Right renal cortex interstitium (tissue), 3 donors: ENCODE measurements at places on chromosomes 6 and 20. TPM values are rescaled to one million over a fixed set of nuclear protein-coding genes. Genes with fewer than 3 reads are reported as not detected.

The LCA5 gene
- 11.7 TPM for polyA plus RNA-seq

The BMP6 gene
- polyA plus RNA-seq = 7.0 TPM

The PTK6 gene
- polyA plus RNA-seq = 0.22 TPM

The SNAP25 gene
- polyA plus RNA-seq = 5.5 TPM

The MEI4 gene
- 1.7 TPM for polyA plus RNA-seq

The CD83 gene
- polyA plus RNA-seq = 13.3 TPM

The TOP1 gene
- polyA plus RNA-seq = 120 TPM

The FERMT1 gene
- 3.6 TPM for polyA plus RNA-seq

DNA sequence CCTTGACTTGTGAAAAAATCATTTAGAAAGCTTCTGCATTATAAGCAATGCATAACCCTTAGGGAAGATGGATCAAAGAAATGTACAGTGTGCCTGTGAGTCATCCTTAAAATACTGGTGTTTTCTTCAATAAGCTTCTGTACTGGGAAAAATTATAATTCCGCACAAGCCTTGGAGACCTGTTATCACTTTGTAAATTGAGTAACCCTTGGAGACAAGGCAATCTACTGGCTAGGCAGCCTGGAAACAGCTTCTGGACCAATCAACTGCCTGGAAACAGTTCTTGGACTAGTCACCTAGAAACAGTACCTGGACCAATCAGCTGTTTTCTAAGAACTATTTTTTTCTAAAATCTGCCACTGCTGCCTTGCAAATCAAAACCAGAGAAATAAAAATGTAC, 25.8 kb upstream of the RNGTT start:
- DNase-seq = no peak

DNA sequence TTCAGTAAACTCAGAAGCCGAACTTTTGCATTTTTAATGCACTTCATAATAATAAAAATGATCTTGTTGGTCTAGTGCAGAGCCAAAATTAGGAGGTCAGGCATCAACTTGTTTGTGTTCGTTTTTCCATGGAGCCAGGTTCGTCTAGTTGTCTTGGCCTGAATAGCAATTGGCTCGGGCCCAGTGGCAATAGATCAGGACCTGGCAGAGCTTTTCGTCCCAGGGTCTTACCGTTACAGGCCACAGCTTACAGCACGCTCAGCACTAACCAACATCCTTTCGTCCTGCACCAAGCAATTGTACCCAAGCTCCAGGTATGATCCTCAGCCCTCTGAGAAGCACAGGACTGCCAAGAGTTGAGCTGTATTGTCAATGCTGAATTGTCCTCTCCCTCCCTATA, 240.5 kb upstream of the PLN start:
- no peak for DNase-seq

- DNase-seq = no peak
Observed at GRCh38 chr20:17223553-17223952, 3.3 kb upstream of the PCSK2 start.

- no peak for DNase-seq
Observed at GRCh38 chr20:39225536-39225935, 263.4 kb downstream of the DHX35 start.

DNA sequence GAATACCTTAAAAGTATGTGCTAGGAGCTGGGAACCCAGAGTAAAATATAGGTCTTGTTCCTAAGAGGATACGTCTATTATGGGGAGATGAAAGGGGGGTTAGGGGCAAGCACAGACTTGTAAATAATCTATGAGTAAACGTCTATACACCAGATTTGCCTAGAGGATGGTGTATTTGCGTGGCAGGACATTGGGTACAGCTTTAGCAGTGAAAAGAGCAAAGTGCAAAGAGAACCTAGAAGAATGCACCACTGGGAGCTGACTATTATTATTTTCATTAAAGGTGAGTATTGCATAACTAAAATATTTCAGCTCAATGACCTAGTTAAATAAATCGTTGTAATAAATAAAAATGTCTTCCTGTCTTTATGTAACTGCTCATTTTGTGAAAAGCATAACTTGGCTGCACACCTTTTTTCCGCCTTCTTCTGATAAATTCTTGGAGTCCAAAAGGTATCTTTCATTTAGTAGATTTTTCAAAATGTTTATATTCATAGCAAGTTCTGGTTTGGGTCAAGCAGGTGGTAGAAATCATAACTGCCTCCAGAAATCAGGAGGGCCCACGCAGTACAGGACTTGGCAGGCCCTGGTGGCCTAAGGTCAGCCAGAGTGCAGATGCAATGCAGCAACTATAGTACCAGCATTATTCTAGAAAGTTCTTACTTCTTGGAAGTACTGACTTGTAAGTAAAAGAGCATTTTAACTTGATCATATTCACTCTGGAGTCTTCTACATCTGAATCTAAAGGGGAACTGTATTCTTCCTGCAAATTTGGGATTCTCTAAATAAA, 357.2 kb downstream of the PLCB1 start:
- DNase-seq = no peak

GRCh38 chr6:209432-210103, 82.7 kb upstream of the DUSP22 start:
- DNase-seq = no peak

DNA sequence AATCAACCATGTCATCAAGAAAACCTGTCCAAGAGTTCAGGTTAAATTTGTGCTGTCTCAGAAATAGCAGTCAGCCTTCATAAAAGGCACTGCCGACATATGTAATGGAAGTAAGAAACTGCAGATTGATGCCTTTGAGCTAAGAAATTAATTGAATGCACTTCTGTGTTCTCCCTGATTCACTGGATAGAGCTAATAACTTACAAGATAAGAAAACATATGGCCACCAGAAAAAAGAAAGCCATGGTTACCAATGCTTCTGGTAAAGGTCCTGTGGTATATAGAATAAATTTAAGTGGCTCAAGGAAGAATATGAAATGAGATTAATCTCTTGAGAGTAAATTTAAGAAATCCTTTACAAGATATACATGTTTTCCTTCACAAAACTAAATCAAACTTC, 242.5 kb upstream of the UFL1 start:
- no peak for DNase-seq

- no peak for DNase-seq
Observed at GRCh38 chr6:168358842-168359420, 39.4 kb upstream of the DACT2 start.

- DNase-seq = peak; percentile 23
Observed at GRCh38 chr20:25148181-25148981, 47.1 kb upstream of the ENTPD6 start.

DNA sequence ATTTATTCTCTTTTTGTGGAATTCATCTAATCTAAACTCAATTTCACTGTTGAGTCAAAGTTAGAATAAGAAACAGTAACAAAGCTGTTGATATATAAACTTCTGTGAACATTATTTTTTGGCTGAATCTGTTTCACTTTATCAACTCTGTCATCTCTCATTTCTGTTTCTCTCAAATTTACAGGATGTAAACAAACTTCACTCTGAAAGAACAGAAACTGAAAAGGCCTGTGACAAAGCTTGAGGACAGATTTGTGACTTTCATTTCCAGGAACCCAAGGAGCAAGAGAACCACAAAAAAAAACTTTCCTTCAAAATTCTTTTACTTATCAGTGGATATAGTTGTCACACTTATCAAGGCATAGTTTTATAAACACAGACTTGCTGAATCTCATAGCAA, 447.9 kb upstream of the OPRM1 start:
- no peak for DNase-seq

DNA sequence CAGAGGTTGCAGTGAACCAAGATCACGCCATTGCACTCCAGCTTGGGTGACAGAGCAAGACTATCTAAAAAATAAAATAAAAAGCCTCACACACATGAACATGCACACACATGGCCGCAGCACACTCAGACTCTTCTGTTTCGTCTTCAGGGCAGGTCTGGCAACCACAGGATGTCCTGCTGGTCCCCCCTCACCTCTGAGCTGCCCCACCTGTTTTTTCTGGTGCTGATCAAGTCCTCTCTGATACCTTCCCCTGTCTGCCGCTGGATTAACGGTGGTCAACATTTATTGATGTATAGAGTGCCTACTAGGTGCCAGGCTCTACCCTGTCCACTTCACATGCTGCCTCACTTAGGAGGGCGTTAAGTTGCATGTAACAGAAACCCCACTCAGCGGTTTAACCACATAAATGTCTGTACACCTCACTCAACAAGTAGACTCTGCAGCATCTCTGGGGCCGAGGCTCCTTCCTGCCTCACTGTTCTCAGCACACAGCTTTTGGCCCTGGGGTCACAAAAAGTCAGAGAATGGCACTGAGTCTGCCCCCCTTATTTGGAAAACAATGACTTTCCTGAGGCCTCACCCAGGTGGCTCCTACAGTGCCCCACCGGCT, 4.5 kb upstream of the AP5S1 start:
- DNase-seq = no peak

DNA sequence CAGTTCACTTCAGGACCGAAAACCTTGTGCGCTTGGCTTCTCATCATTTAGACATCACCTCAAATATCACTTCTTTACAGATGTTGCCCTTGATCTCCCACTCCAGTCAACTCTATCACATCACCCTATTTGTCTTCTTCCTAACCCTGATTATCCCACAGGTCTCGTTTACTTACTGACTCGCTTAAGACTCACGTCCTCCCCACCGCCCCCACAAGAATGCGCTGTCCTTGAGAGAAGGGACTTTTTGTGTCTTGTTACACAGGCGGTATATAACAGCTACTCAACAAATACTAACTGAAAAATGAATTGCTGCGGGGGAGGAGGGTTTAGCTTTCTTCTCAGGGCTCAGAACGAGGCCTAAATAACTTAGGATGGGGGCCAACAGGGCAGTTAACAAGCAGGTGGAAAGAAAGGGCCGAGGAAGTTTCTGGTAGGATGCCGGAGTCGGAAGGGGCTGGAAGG, 527 bp downstream of the TOMM34 start:
- no peak for DNase-seq

GRCh38 chr20:37381621-37382471, 35.9 kb downstream of the SRC start:
- DNase-seq = no peak

GRCh38 chr6:4778086-4778485, 1.9 kb downstream of the CDYL start:
- DNase-seq = no peak

GRCh38 chr6:43454696-43455530, 435 bp downstream of the DLK2 start:
- peak; percentile 62 for DNase-seq

- DNase-seq = no peak
Observed at GRCh38 chr20:21388566-21388965, 8.8 kb downstream of the NKX2-4 start.

GRCh38 chr20:62993856-62994494, 12.8 kb downstream of the BHLHE23 start:
- DNase-seq = no peak

DNA sequence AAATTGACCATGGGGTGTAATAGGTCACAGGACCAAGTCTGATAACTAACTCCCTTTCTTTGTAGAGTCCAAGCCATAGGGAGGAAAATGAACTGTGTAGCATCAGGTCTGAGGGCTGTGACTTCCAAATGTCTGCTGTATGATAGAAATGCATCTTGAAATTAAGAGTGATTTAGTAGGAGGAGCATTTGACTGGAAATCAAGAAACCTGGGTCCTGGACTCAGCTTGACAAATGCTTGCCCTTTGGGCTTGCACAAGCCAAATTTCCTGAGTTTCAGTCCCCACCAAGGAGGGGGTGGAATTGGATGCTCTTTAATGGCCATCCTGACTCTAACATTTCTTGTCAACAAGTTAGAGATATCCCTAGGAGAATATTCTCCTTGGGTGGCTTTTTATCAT, 187.0 kb downstream of the PDE7B start:
- DNase-seq = no peak

DNA sequence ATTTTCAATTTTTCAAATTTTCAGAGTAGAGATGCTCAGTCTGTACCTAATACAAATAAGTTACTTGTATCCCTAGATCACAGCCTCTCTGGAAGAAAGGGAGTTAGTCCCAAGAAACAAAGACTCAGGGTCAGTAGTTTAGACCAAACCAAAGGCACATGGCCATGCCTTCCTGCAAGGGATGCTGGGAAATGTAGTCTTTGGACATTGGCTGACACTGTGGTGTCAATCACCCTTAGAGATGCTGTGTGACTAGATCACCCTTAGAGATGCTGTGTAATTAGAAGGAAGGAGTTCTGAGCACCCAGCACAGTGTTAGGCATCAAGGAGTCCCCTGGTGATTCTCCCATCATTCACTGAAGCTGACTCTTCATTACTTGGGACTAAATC, 202.1 kb downstream of the NFATC2 start:
- no peak for DNase-seq

- DNase-seq = no peak
Observed at GRCh38 chr20:25016471-25016870, 23.9 kb upstream of the APMAP start.

DNA sequence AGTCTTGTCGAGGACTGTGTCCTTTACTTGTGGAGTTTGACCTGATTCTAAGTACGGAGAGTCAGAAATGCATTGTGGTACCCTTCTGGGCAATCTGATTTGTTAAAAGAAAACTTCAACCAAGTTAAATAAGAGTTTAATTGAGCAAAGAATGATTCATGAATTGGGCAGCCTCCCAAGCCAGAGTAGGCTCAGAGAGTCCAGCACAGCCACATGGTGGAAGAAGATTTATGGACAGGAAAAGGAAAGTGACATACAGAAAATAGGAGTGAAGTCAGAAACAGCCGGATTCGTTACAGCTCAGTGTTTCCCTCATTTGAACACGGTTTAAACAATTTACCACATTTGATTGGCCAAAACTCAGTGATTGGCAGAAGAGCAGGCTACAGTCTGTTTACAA, 329.2 kb downstream of the DHX35 start:
- no peak for DNase-seq

DNA sequence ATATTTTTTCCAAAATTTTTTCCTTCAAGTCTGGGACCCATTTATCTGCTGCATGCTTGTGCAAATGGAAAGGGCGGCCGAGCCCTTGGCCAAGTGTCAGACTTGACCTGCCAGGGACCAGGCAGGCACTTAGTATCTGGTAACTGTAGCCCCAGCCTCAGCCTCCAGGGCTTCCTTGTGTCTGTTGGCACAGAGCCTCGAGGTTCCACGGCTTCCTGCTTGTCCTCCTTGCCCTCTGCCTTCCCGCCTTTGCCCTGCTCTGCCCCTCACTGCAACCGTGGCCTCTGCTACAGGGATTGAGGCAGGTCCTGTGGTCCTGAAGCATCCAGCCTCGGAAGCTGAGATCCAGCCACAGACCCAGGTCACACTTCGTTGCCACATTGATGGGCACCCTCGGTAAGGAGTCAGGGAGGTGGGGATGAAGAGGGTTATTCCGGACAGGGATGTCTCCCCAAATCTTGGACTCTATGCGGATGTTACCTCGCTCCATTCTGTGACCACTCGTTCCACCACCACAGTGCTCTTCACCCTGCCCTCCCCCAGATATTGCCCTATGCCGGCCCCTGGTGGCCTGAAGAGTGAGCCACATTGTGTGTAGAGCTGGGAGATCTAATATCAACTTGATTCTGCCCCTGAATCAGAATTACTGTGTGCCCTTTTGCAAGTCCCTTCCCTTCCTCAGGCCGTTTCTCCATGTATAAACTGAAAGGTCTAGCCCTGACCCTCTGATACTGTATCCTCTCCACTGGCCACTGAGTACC, 41.5 kb upstream of the SRF start:
- no peak for DNase-seq

DNA sequence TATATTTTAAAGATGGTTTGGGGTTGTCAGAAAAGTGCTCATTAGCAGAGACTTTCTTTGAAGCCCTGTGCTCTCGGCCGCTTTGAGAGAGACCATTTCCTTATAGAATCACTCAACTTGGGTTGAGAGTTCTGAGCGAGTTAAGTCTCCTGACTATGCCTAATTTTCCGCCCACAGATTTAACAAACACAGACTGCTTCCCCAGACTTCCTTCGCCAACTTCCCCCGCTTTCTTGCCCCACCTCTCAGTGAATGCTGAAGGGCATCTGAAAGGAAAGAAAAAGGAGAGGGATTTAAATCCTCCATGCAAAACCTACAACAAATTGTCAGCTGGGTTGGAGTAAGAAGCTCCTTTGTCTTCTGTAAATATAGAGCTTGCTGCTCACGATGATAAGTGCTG, 224.0 kb downstream of the EYA2 start:
- no peak for DNase-seq
